Left forelimb (tissue), 1 donor: ENCODE measurements at places on chromosomes 12 and 14.

GRCh38 chr12:23857178-23857577 is 92.3 kb downstream of the SOX5 start:
- DNase-seq = no peak

GRCh38 chr12:59723520-59723919 is 127.7 kb downstream of the SLC16A7 start:
- no peak for DNase-seq

DNA sequence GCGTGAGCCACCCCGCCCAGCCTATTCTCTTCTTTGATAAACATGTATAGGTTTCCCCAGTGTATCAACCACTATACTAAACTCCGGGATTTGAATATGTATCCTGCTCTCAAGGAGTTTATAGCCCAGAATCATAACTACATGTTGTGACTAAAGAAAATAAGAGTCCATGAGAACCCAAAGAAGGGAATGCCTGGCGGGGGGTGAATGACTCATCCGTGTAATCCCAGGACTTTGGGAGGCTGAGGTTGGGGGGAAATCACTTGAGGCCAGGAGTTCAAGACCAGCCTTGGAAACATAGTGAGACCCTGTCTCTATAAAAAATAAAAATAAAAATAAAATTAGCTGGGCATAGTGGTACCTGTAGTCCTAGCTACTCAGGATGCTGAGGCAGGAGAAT is 57.2 kb downstream of the SIX6 start:
- DNase-seq = no peak

- DNase-seq = no peak
Measured at GRCh38 chr14:57692671-57693070, 173.2 kb downstream of the SLC35F4 start.

GRCh38 chr12:52121824-52122539 is 42.5 kb downstream of the SMIM41 start:
- DNase-seq = peak; percentile 72

GRCh38 chr12:52342781-52343490 is 21.7 kb upstream of the KRT83 start:
- DNase-seq = no peak

DNA sequence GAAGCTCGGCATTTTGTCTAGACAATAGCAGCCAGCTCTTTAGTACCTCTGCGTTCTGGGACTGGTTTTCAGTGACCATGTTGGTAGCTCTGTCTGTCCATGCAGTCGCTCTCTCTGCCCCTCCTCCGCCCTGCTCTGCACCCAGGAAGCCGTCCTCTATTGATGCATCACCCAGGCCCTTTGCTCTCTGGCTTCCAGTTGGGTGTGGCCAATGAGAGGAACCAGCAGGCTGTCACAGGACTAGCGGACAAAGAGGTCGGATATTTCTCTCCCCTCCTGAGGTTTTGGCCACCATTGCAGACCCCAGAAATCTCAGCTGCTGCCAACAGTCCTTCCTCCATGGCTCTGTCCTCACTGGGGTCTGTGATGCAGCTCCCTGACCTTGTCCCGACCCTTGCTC is 180.6 kb downstream of the TMEM132D start:
- no peak for DNase-seq

DNA sequence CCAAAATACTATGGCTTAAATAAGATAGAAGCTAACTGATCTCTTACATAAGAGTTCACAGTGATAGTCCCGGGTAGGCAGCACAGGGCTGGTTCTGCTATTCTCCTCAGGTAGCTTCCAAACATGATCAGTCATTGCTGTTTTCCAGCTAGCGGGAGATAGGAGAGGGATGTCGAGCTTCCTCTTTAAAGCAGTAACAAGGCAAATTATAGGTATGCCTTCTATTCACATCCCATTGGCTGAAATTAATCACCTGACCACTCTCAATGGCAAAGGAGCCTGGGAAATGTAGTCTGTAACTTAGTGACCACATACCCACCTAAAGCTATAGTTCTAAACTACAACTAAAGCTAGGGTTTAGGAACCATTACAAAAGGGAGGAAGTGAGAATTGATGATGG is 34.5 kb upstream of the VRK1 start:
- no peak for DNase-seq

DNA sequence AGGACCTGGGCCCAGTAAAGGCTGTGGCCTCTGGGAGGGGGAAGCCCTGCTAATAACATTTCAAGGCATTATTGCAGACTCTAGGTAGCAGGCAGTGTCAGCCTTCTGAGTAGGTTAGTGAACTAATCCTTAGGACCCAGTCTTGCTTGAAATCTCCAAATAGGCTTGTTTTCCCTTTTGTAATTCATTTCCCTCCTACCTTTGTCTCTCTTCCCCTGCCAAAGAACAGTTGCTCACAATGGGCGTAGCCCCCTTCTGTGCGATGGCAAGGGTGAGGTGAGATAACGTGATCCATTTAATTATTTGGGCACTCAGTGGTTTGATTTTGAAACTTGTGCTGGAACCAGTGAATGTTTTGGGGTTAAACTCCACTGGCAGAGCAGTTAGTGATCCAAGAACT is 10.9 kb downstream of the PELI2 start:
- no peak for DNase-seq

DNA sequence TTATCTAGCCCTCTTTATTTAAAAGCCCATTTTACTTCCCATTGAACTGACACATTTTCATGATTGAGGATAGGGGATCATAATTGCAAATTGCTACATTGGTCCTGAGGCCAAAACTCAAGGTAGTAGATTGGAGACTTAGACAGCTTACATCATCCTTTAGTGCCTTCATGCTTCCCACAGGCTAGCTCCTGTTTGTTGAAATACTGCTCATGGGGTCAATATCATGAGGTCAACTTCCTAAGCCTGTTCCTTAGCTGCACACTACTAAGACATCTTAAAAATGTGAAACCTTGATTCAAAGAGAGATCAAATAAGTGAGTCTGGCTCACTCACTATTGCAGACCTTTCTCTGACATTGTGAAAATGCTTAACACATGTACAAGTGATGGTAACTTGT is 113.0 kb downstream of the TBC1D30 start:
- no peak for DNase-seq

DNA sequence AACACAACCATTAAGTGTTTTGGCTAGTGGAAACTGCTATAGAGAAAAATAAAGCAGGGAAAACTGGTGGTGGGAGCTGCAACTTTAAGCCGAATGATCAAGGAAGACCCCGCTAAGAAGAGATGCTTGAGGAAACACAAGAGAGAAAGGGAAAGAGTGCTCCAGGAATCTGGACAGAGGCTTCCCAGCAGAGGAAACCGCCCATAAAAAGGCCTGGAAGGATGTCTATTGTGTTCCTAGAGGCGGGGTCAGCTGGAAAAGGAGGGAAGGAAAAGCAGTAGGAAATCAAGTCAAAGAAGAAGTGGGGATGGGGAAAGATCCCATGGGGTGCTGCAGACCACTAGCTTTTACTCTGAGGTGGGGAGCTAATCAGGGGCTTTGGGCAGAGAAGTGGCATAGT is 12.4 kb downstream of the SLC2A13 start:
- DNase-seq = no peak

GRCh38 chr12:19894050-19894449 is 454.8 kb downstream of the AEBP2 start:
- DNase-seq = no peak

GRCh38 chr12:93520454-93520853 is 52.0 kb upstream of the SOCS2 start:
- DNase-seq = no peak

DNA sequence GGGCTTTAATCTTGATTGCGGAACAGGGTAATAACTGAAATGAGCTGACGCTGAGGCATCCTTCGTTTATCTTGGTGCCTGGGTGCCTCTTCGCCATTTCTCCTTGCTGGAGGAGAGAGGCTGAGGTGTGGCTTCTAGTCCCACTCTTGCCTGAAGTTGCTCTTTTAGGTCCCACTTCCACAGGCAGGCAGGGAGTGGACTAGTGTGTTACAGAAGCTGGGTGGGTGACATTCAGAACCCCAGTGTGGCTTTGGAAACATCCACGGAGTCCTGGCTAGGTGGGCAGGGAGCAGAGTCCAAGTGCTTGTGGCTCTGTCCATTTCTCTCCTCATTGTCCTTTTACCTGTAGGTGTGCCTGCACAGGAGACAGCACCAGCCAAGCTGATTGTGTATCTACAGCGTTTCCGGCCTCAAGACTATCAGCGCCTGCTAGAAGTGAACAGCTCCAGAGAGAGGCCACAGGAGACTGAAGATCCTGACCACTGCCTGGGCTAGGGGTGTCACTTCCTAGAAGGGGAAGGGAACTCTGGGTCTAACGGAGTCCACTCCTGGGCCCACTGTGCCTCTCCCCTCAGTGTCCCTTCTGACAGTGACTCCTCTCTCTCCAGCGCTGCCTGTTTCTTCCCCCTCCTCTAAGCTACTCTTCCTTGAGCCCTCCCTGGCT is 2.4 kb downstream of the THTPA start:
- DNase-seq = no peak

DNA sequence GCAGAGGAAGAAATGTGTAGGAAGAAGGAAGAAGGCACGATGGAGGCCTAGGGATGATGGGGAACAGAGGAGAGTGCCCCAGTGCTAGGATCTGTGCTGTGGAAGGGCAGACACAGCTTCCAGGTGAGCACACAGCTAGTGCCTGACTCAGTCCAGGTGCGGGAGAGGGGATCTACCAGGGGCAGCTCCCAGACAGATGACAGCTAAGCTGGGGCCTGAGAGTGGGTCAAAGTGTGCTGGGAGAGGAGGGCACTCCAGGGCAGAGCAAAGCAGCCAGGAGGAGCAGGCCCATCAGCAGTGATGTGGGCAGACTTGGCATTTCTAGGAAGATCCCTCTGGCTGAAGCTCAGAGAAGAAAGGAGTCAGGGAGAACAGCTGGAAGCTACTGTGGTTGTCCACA is 36.7 kb downstream of the LRTM2 start:
- no peak for DNase-seq

- DNase-seq = no peak
Measured at GRCh38 chr12:47067771-47068431, 11.5 kb upstream of the PCED1B start.

DNA sequence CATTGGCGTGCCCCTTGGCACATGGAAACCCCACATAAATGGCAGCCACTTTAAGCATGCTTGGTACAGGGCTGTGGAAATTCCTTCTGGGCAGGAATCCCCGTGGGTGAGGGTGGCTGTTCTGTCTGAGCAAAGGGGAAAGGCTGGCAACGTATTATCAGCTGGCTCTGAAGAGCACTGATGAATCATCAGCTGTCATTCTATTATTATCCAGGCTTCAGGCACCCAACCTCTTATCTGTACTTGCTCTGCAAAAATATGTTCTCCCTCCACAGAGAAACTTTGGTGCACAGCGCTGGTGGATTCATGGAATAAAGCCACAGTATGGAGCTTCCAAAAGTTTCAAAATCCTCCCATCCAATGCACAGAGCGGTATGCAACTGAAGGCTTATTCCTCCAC is 167.1 kb downstream of the TBX5 start:
- DNase-seq = no peak

GRCh38 chr12:59452259-59452658 is 143.6 kb upstream of the SLC16A7 start:
- no peak for DNase-seq

DNA sequence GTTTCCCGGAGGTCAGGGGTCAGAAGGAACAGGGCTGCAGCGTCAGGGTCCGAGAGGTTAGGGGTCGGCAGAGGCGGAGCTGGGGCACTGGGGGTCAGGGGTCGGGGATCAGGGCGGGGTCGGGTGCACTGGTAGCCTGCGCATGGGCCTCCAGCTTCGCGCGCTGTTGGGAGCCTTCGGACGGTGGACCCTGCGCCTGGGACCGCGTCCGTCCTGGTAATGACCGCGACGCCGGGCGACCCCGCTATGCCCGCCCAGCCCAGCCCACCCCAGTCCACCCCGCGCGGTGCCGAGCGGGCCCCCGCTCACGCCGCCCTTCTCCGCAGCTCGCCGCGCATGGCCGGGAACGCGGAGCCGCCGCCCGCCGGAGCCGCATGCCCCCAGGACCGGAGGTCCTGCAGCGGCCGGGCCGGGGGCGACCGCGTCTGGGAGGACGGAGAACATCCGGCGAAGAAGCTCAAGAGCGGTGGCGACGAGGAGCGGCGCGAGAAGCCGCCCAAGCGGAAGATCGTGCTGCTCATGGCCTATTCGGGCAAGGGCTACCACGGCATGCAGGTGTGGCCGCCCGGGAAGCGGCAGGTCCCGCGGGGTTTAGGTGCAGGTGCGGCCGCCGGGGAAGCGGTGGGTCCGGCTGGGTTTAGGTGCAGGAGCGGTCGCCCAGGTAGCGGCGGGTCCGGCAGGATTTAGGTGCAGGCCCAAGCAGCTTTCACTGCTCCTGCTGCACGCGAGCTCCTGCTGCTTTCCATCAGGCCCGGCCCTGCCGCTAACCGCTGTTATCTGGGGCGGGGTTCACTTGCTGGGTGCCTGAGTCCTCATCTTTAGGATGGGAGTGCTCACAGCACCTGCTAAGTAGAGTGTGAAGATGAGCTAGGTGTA is 743 bp downstream of the PUS1 start:
- no peak for DNase-seq

DNA sequence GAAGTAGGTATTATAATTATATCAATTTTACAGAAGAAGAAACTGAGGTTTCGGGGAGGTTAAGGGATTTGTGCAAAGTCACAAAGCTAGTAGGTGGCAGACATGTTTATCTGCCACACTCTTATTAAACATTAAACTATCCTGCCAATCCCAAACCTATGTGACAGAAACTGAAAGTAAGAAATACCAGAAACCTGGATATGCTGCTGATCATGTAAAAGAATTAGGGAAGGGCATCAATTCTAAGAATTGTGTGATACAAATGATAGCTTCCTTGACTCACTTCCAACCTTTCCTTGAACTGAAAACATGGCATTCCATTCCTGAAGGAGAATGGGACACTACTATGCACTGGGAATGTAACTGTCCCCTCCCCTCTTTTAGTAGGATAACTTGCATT is 16.9 kb downstream of the TAOK3 start:
- DNase-seq = no peak

DNA sequence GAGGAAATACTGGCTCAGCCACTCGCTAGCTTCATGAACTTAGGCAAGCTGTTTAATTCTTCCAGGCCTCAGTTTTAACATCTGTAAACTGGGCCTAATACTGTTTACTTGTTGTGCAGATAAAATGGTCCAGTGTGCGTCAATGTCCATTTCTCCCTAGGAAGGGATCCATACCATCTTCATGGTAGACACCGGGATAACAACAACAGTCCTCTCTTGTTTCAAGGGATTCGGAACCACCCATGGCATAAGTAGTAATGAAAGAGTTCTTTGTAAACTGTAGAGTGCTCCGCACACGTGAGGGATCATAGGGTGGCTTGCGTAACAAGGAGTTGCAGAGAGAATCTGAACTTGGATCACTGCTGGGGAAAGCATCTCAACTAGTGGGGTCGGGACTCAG is 17.3 kb upstream of the CHGA start:
- DNase-seq = no peak

DNA sequence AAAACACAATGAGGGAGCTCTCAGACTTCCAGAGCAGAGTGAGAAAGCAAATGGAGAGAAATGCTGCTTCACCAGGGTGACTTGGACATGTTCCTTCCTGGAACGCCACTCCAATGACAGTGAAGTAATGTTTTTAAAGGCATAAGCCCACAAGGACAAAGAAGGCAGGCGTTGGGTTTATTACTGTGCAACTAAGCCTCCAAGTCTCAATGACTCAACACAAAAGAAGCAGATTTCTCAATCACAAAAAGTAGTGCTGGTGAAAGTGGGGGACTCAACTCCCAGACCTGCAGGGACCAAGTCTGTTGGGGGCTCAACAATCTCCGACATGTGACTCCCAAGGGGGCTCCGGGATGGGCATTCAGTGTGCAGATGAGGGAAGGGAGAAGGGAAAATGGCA is 505.2 kb downstream of the BCL11B start:
- no peak for DNase-seq
